Suppressor macrophage (primary cell): ENCODE measurements at places on chromosomes 6 and 20.

- no peak for DNase-seq
Measured at GRCh38 chr6:36624461-36625157, 30.4 kb downstream of the SRSF3 start.

- DNase-seq, result no peak
Measured at GRCh38 chr6:127582777-127583462, 5.9 kb downstream of the C6orf58 start.

DNA sequence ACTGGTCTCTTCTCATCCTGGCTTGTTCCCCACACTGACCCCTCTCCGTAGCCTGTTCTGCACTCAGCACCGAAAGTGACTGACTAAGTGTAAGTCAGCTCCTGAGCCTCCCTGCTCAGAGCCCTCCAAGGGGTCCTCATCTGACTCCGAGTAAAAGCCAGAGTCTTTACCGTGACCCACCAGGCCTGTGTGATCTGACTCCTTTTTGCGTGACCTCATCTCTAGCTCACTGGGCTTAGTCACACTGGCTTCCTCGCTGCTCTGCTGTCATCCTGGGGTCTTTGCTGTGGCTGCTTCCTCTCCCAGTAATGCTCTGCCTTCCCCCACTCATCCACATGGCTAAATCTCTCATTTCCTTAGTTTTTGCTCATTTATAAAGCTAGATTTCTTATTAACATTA, 116.6 kb downstream of the PLCB4 start:
- DNase-seq, result no peak

- DNase-seq, result no peak
Measured at GRCh38 chr20:57412347-57413029, 21.3 kb downstream of the RBM38 start.

- peak; percentile 10 for DNase-seq
Measured at GRCh38 chr6:99331531-99331930, 17.9 kb downstream of the FAXC start.

GRCh38 chr20:38725148-38725901, 1.0 kb downstream of the SLC32A1 start:
- no peak for DNase-seq

- DNase-seq, result no peak
Measured at GRCh38 chr6:38353310-38354036, 286.3 kb downstream of the BTBD9 start.

DNA sequence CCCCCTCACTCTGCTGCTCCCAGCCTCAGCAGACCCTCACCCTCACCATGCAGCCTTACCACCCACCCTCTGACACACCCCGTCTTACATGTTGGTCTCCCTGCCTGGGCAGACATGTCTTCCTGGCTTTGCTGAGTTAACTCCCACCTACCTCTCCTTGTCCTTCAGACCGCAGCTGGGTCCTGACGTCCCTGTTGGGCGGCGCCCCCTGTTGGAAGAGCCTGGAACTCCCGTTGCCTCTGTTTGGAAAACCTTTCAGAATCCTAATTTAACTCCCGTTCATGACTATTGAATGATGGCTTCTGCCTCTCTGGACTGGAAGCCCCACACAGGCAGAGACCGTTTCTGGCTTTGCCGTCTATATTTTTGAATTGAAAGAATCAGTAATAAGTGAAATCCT, 245.1 kb downstream of the MYLK4 start:
- DNase-seq, result no peak

DNA sequence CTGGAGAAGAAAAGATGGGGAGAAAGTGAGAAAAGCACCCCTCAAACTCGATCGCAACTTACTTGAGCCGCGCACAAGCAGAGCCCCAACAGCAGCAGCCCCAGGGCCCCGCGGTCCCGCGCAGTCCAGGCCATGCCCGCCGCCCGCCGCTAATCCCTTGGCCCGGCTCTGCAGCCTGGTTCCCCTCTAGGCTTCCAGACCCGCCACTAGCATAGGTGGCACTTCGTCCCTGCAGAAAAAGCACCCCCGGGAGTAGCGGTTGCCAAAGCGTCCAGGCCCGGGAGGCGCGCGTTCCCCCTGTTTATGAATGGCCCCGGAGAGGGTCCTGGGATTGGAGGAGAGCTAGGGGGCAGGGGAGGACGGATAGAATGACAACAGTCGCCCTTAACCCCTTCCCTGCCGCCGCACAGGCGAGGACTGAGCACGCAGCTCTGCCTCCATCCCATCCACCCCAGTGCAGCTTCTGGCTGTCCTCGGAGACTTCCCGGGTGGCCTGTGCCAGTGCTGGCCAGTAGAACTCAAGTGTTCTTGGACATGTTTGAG, 19.9 kb downstream of the COL9A1 start:
- DNase-seq, result no peak

- DNase-seq, result no peak
Measured at GRCh38 chr20:58133020-58133808, 95.2 kb downstream of the ANKRD60 start.

- DNase-seq, result no peak
Measured at GRCh38 chr6:116157391-116157790, 31.5 kb upstream of the COL10A1 start.

DNA sequence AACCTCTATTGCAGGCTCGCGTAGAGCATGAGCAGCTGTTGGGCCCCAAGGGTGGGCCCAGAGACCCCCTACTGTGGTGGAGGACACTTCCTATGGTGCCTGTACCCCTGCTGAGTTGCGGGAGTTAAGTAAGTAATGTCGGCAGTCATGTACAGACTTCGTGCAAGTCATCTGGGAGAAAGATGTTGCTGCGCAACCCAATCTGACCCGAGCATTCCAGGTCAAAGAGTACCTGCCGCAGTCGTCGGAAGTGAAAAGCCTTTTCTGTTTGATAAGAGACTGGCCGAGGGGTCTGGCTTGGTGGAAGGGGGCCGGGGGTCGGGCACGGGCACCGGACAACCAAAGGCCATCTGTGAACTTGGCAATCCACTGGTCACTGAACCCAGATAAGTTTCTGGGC, 44.3 kb downstream of the OR2B6 start:
- DNase-seq, result no peak

- DNase-seq, result no peak
Measured at GRCh38 chr6:43917878-43918382, 147.9 kb downstream of the VEGFA start.

GRCh38 chr6:129893640-129894039, 32.5 kb upstream of the TMEM244 start:
- peak; percentile 57 for DNase-seq

DNA sequence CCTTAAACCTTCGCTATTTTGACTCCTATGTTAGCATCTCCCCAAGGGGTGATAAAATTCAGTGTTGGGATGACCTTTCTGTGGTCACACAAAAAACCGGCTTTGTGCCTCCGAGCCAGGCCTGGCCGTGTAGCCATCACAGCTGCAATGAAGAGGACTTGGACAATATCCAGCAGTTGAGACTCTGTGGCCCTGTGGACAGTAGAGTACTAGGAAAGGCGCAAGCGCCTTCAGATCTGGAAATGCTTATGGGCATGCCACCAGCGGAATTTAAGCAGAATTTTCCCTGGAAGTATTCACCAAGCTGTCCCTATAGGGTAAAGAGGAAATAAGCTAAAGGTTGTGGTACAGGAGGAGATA, 63.3 kb upstream of the SLC2A12 start:
- DNase-seq, result no peak

GRCh38 chr6:147169529-147169928, 34.7 kb upstream of the STXBP5 start:
- no peak for DNase-seq

DNA sequence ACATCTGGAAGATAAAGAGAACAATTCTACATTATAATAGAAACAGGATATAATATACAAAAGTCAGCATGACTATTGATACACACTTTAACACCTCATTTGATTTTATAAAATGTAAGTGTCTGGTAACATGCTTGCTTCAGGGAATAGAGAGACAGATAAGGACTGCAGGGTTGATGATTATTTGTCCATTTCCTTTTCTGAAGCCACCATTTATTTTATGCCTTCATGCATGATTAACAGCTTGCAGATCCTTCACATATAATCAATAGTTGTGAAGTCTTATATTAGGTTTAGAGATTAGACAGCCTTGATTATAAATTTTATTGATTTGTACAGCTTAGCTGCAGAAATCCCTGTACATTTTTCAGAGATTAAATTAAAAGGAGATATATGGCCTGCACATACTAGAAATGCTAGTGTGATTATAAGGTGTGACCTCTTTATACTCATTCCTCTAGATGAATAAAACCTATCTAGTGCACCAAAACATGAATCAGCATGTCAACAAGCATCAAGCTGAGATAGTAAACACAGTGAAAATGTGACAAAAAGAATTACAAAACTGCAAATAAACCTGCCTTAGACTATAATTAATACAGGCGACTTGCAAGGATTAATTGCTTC, 198.8 kb upstream of the THEMIS start:
- DNase-seq, result no peak

DNA sequence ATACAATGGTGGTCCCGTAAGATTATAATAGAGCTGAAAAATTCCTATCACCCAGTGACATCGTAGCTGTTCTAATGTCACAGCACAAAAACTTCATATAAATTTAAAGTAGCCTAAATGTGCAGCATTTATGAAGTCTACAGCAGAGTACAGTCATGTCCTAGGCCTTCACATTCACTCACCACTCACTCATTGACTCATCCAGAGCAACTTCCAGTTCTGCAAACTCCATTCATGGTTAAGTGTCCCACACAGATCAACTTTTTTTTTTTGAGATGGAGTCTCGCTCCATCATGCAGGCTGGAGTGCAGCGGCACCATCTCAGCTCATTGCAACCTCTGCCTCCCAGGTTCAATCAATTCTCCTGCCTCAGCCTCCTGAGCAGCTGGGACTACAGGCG, 20.9 kb upstream of the KCNG1 start:
- DNase-seq, result no peak

GRCh38 chr6:45640081-45640491, 262.4 kb upstream of the SUPT3H start:
- no peak for DNase-seq

GRCh38 chr6:107560657-107561056, 70.7 kb downstream of the SOBP start:
- DNase-seq, result no peak

GRCh38 chr6:170404036-170404435, 97.5 kb downstream of the FAM120B start:
- no peak for DNase-seq

GRCh38 chr6:43436577-43437282, 9.4 kb downstream of the ABCC10 start:
- no peak for DNase-seq
